ENCODE measurements at places on chromosomes 7 and 10.

- no peak for DNase-seq
These were observed 66.0 kb upstream of the FOXK1 start for GRCh38 chr7:4616116-4616515.

GRCh38 chr7:27254625-27255024 is 12.0 kb downstream of the EVX1 start:
- no peak for DNase-seq

DNA sequence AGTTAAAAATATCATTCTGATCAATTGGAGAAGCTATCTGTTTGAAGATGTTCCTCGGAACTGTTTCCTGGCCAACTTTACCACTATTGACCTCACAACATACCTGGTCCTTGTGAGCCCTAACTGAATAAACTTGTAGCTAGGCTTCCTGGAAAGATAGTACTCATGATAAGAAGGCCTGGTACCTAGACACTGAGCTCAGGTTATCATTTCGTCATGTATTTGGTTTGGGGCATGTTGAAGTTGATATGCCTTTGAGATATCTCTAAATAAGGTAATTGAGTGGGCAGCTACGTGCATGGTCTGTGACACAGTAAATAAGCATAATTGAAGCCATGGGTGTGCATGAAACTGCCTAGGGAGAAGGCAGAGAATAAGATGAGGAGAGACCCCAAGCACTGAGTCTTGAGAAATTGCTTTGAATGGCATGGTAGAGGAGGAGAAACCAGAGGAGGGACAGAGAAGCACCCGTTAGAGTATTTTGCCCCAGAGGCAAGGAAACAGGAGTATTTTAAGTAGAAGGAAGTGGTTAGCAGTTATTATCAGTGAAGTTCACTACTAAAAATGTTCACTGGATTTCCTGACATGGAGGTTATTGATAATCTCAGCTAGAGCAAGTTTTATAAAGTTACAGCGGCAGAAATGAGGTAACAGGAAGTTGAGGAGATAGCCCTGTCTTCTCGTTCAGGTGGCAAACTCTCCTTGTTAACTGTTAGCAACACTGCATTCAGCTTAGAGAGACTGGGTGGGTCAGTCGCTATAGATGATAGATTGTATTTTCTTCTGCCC is 55.6 kb downstream of the CC2D2B start:
- DNase-seq = no peak

DNA sequence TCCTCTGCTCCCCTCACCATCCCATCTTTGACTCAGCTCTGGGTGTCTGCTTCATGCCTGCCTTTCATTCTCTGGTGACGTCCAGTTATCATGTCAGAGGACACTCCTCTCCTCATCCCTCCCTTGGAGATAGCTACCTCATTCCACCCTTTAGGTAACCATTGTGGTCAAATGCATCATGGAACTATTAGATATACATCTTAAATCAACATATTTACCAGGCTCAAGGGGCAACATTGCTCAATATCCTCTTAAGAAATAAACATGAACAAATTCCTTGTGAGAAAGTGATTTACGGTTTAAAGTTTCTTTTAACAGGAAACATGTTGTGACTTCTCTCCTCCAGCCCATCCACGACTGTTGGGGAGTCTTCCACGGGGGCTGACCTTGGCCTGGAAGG is 511.6 kb upstream of the IGFBP3 start:
- no peak for DNase-seq

DNA sequence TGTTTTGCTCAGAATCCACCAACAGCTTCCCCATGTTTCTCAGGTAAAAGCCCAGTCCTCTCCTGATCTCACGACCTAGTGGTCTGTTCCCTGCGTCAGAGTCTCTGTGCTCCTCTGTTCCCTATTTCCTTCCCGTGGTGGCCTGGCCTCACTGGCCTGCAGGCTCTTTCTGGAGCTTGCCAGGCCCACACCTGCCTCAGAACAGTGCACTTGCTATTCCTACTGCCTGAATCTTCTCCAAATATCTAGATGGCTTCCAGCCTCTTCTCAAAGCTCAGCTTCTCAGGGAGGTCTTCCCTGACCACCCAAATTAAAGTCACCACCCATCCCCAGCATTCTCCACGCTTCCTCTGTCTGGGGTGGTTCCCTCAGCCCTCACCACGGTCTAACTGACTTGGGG is 165.3 kb downstream of the USP6NL start:
- no peak for DNase-seq

Data from hematopoietic multipotent progenitor cell treated with erythropoietin and hydrocortisone succinate and interleukin-3 and kit ligand, for 15 days (in vitro differentiated cells).